Activated T-helper 1 cell treated with anti-CD3 and anti-CD28 coated beads, Interleukin-12 subunit alpha, Interleukin-12 subunit beta, Interleukin-2, Interleukin-4 antibody, amounts not matched to agents 30 ng/mL and 10 ng/mL and 1 ng/mL, durations not matched to agents 14 hours and 24 hours and 36 hours (primary cell): ENCODE measurements at places on chromosomes 3 and 15.

- peaks cover 36% of the 10 kb centered on the region for H3K27me3 ChIP-seq
- no peak overlapping the region for H3K27ac ChIP-seq
- no peak for DNase-seq
- no peak overlapping the region for H3K4me3 ChIP-seq
Observed at GRCh38 chr3:122902326-122902725, 107.5 kb downstream of the SLC49A4 start.

- DNase-seq, result peak; percentile 11
- peaks cover 62% of the 10 kb centered on the region for H3K27me3 ChIP-seq
- H3K4me1 ChIP-seq, result peaks cover 10% of the 10 kb centered on the region
- H3K36me3 ChIP-seq, result no peaks in the 10 kb centered on the region
Observed at GRCh38 chr3:72887705-72888545, at the start of gene GXYLT2. GXYLT2 (plus strand) TSS chr3:72888046; CDS start chr3:72888234, 188 bp downstream.

DNA sequence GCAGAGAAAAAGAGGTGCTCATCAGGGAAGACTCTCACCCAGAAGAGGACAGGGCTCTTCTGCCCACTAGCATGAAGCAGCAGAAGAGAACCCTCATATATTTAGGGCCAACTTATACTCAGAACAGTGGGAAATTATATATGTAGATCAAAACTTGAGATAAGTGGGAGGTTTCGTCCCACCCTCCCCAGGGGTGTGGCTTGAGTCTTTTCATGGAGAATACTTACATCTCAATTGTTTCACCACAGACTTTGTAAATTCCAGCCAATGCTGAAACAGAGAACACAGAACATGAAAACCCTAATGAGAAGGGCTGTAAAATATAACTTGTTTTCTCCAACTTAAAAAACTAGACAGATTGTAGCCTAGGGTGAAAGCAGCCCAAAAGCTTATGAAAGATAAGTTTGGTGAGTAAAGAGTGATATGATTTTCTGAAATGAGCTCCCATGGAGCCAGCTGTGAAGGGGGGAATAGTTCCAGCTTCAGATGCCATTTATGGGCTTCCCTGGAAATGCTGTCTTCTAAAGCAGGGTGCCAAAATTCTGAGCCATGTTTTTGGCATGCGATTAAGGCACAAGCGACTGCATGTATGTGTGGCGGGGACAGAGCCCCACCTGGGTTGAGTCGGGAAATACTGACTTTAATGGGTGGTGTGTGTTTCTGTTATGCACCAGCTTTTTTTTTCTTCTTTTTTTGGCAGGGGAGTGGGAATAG, 92.9 kb downstream of the WDR76 start:
- H3K36me3 ChIP-seq, result no peaks in the 10 kb centered on the region
- no peak overlapping the region for H3K27ac ChIP-seq
- H3K4me3 ChIP-seq, result no peak overlapping the region
- DNase-seq, result no peak
- no peaks in the 10 kb centered on the region for H3K4me1 ChIP-seq

GRCh38 chr3:186487819-186488218, 56.4 kb downstream of the CRYGS start:
- H3K4me3 ChIP-seq, result no peak overlapping the region
- peaks cover 8% of the 10 kb centered on the region for H3K27me3 ChIP-seq
- no peak for DNase-seq

DNA sequence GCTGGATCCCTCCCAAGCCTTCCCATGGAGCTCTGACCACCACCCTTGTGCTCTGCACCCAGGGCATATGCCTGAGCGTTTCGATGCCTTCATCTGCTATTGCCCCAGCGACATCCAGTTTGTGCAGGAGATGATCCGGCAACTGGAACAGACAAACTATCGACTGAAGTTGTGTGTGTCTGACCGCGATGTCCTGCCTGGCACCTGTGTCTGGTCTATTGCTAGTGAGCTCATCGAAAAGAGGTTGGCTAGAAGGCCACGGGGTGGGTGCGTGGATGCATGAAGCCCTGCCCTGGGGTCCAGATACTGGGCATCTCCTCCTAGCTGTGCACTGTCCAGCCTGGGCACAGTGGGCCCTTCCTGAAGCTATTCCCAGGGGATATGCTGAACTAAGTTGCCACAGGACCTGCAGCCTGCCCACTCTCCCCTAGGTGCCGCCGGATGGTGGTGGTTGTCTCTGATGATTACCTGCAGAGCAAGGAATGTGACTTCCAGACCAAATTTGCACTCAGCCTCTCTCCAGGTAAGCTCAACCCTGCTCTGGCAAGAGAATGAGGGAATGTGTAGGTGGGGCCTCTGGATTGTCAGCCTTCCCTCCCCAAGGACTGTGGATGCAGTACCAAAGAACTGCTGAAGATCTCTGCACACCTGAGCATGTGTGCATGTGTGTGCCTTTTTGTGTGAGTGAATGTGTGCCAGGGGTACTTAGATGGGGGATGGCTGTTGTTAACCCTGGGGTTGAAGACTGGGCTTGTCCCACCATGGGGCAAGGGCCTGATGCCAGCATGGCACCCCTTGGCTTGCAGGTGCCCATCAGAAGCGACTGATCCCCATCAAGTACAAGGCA, 2.1 kb downstream of the MYD88 start:
- no peak for DNase-seq
- H3K4me3 ChIP-seq, result peak overlapping the region; percentile 94
- H3K4me1 ChIP-seq, result peaks cover 57% of the 10 kb centered on the region
- peaks cover 15% of the 10 kb centered on the region for H3K36me3 ChIP-seq

DNA sequence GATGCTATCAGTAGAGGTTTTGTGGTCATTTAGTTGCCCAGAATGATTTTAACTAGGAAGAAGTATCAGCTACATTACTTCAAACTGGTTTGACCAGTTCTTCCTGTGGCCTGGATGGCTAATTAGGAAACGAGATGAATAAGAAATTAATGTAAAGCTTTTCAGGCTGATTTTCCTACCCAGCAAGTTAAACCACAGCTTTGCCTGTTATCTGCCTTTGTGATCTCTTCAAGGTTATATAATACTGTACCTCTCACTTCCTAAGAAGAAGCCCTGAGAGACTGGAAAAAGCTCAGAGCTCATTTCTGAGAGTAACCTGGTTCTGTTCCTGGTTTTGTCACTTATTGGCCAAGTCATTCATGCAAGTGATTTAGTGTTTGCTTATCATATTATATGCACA, 782.2 kb upstream of the GOLIM4 start:
- H3K4me1 ChIP-seq, result no peaks in the 10 kb centered on the region
- H3K27me3 ChIP-seq, result no peaks in the 10 kb centered on the region
- no peak for DNase-seq
- H3K36me3 ChIP-seq, result no peaks in the 10 kb centered on the region
- no peak overlapping the region for H3K27ac ChIP-seq

GRCh38 chr3:41175365-41175764, 23.9 kb upstream of the CTNNB1 start:
- no peak overlapping the region for H3K27ac ChIP-seq
- no peaks in the 10 kb centered on the region for H3K4me1 ChIP-seq
- no peak overlapping the region for H3K4me3 ChIP-seq
- H3K27me3 ChIP-seq, result peaks cover 18% of the 10 kb centered on the region
- DNase-seq, result no peak
- no peaks in the 10 kb centered on the region for H3K36me3 ChIP-seq

DNA sequence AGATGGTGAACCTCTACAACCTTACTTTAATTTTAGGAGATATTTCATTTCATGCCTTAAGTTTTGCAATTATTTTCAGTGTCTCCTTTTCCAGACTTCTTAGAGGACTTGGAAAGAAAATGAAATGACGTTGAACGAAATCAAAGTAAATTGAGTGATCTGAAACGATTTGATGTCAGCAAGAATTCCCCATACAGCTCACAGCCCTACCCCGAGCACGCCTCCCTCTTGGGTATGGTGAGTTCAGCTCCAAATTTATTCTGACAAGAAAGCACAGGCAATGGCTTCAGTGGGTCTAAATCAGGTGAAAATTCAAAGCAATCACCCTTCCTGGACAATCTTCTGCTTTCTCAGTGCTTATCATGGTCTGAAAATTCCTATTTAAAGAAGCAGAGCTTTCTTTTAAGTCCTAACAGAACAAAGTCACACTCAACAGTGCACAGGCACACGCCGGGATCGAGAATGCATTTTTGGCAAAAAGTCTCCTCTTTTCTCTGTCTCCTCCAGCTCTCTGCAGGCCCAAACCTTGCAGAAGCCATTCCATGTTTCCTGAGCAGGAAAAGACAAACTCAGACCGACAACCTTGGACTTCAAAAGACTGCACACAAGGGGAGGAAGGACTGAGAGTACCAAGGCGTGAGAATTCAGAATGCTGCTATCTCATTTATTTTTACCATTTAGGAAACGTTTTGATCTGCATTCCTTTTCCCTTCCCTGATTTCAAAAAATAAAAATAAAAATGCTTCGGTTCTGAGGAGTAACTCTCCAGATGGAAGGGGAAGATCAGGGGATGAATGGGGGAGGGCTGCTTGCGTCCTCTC, 72.0 kb downstream of the CCNL1 start:
- no peaks in the 10 kb centered on the region for H3K27me3 ChIP-seq
- H3K27ac ChIP-seq, result peak overlapping the region; percentile 93
- H3K4me3 ChIP-seq, result peak overlapping the region; percentile 70
- no peak for DNase-seq

GRCh38 chr3:55480911-55481743, 6.0 kb downstream of the WNT5A start:
- H3K4me1 ChIP-seq, result no peaks in the 10 kb centered on the region
- H3K27me3 ChIP-seq, result peaks cover 56% of the 10 kb centered on the region
- H3K4me3 ChIP-seq, result no peak overlapping the region
- no peak for DNase-seq
- H3K27ac ChIP-seq, result no peak overlapping the region

DNA sequence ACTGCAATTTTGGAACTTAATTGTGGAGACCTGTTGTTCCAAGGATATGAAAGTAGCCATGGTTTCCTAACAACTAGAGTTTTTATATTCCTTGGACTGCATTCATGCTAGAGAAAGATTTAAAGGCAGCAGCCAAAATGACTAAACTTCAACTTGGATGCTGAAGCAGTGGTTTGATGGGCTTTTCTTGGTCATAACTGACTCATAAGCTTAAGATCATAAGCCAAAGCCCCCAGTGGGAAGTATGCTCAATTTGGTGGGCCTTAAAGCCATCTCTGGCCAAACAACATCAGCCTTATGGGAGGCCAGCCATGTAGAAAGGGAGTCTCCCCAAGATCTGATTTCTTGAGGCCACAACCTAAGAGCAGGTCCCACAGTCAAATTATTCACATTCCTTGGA, 80.2 kb downstream of the ZNF280D start:
- no peak overlapping the region for H3K4me3 ChIP-seq
- H3K27ac ChIP-seq, result no peak overlapping the region
- H3K36me3 ChIP-seq, result peaks cover 20% of the 10 kb centered on the region
- no peak for DNase-seq
- peaks cover 4% of the 10 kb centered on the region for H3K4me1 ChIP-seq

DNA sequence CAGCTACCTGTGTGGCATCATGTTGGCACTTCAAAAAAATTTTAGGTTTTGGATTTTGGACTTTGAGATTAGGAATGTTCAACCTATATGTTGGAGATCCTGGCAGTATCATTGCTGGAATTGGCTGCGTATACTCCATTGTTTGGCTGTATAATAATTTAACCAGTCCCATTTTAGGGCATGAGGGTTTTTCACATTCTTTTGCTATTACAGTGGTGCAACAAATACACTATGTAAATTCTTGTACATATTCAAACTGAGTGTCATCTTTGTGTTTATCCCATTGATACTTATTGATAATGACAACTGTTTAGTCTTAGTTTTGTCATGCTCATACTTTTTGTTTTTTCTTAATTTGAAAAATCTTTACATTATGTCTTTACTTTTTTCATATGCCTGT, 6.7 kb downstream of the THUMPD3 start:
- no peaks in the 10 kb centered on the region for H3K27me3 ChIP-seq
- peaks cover 25% of the 10 kb centered on the region for H3K4me1 ChIP-seq
- peaks cover 43% of the 10 kb centered on the region for H3K36me3 ChIP-seq

GRCh38 chr3:52119099-52119498, 35.1 kb downstream of the POC1A start:
- H3K4me3 ChIP-seq, result no peak overlapping the region
- no peaks in the 10 kb centered on the region for H3K27me3 ChIP-seq
- peaks cover 30% of the 10 kb centered on the region for H3K4me1 ChIP-seq
- no peak for DNase-seq

DNA sequence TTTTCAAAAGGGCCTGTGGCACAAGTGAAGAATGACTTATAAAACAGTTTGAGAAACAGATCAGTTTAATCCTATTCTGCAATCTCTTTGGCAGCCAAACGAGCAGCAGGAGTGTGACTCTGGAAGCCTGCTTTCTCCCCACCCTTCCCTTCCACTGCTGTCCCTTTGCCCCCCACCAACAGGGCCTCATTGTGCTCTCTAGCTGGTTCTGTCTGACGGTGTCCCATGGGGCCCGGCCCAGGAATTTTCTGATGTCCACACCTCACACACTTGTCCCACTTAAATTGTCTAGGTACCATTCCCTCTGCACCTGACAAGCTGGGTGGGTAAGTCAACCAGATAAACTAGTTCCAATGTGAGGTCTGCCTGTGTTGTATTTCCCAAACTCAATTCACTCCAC, 16.4 kb downstream of the SLCO2A1 start:
- H3K36me3 ChIP-seq, result no peaks in the 10 kb centered on the region
- DNase-seq, result no peak
- H3K4me1 ChIP-seq, result no peaks in the 10 kb centered on the region
- H3K27ac ChIP-seq, result no peak overlapping the region
- H3K27me3 ChIP-seq, result peaks cover 8% of the 10 kb centered on the region
- no peak overlapping the region for H3K4me3 ChIP-seq

DNA sequence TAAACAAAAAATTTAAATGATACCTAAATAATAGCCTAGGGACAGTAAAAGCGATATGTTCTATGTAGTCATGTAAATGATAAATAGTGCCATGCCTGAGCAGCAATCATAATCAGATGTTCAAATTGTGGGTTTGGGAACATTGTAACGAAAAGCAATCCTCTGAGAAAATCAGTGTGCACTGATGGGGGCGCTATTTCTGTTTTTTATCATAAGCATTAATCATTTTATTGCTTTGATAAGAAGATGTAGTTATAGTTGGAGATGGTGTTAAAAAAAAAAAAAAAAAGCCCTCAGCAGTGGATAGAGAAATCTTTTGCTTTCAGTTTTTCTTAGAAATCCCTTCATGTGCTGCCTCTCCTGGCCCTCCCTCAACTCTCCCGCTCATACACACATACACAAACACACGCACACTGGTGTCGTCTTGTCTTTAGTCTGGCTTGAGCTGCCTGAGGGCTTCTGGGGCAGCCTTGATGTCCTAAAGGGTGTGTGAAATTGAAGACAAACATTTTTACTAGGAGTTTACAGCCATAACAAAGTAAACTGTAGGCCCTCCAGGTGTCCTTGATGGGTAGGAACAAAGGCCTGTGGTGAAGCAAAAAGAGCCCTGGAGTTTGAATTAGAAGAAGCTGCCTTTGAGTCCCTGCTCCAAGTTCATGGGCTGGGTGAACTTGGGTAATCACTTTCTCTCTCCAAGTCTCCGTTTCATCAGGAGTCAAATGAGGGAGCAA, 428.1 kb downstream of the SOX2 start:
- H3K27ac ChIP-seq, result no peak overlapping the region
- no peaks in the 10 kb centered on the region for H3K4me1 ChIP-seq
- no peaks in the 10 kb centered on the region for H3K36me3 ChIP-seq
- peaks cover under 1% of the 10 kb centered on the region for H3K27me3 ChIP-seq

GRCh38 chr3:169044331-169045113, 619.0 kb downstream of the MECOM start:
- no peaks in the 10 kb centered on the region for H3K36me3 ChIP-seq
- DNase-seq, result no peak
- H3K4me3 ChIP-seq, result no peak overlapping the region
- no peak overlapping the region for H3K27ac ChIP-seq

- H3K36me3 ChIP-seq, result no peaks in the 10 kb centered on the region
- no peaks in the 10 kb centered on the region for H3K27me3 ChIP-seq
- no peak overlapping the region for H3K4me3 ChIP-seq
- H3K4me1 ChIP-seq, result peaks cover 29% of the 10 kb centered on the region
- DNase-seq, result no peak
Observed at GRCh38 chr15:56963126-56963525, 44.7 kb downstream of the TCF12 start.
